ENCODE measurements at places on chromosomes 3 and 15.

- DNase-seq, result peak; percentile 63
These were observed 497 bp upstream of the RPLP1 start for GRCh38 chr15:69451951-69452691.

- no peak for DNase-seq
These were observed 28.2 kb downstream of the MEX3B start for GRCh38 chr15:82017656-82018055.

DNA sequence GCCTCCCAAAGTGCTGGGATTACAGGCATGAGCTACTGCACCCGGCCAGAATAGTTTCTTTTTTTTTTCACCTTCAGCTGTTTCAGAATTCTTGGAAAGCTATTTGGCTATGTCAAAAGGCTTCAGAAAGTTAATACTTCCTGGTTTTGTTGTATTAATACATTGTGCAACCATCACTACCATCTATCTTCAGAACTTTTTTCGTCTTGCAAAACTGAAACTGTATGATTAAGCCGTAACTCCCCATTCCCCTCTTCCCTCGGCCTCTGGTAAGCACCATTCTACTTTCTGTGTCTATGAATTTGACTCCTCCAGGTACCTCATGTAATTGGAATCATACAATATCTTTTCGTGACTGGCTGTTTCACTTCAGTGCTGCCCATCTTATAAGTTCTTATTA, 5.2 kb upstream of the NOX5 start:
- DNase-seq, result no peak

DNA sequence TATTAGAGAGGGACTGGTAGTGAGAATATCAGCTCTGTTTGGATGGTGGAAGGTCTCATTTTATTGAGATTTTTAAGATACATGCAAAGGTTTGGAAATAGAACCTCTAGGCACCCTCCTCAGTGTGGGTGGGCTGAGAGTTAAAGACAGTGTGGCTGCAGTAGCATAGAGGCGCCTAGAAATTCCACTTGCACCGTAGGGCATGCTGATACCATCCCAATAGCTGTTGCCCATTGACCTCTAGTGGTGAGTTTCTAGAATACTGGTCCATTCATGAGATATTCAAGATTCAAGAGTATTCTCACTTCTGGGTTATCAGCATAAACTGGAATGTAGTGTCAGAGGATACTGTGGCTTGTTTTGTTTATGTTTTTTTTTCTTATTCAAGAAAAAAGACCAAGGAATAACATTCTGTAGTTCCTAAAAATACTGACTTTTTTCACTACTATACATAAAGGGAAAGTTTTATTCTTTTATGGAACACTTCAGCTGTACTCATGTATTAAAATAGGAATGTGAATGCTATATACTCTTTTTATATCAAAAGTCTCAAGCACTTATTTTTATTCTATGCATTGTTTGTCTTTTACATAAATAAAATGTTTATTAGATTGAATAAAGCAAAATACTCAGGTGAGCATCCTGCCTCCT, 87.2 kb downstream of the TGFBR2 start:
- no peak for DNase-seq

GRCh38 chr15:65906396-65906795, 37.1 kb downstream of the RAB11A start:
- no peak for DNase-seq

- DNase-seq, result no peak
These were observed 4.1 kb downstream of the FOXP1 start for GRCh38 chr3:71579326-71579934.

GRCh38 chr3:23365066-23365465, 161.9 kb downstream of the UBE2E2 start:
- no peak for DNase-seq

DNA sequence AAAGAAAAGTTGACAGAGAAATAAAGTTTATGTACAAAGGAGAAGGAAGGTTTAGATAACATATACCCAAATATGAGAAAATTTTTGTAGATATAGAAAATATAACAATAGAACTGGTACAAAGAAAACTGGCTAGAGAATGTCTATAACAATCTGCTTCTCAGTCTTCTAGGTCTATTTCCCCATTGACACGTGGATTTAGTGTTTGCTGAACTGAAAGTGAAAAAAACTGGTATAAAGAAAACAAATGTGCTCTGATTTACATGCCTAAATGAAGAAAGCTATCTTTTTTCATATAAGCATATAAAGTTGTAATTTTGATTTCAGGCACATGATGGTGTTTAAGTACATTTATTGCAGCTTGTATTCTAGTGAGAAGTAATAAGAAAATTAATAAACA, 9.8 kb downstream of the KCNMB2 start:
- DNase-seq, result no peak

- no peak for DNase-seq
These were observed 4.7 kb upstream of the P2RY1 start for GRCh38 chr3:152830245-152830644.

DNA sequence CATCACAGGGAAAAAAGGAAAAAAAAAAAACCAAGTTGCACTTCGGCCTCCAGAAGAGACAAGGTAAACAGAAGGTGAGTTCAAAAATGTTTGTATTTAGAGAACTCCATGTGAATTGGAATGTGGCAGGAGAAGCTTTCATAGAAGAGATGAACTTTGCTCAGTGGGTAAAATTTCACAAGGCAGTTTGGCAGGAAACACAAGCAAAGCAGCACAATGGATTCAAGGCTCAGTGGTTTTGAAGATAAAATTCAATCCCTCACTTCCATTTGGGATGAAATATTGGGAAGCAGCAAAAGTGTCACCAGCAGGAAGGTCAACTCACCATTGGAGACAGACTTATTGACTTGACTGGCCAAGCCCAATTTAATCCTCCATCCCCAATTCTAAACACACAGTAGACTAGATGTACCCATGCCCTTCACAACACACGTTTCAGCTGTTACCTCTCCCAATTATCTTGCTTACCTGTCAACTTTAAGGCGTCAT, 256.7 kb upstream of the ICE2 start:
- no peak for DNase-seq

- DNase-seq, result no peak
These were observed 201.1 kb upstream of the ADAMTS9 start for GRCh38 chr3:64888840-64889392.

DNA sequence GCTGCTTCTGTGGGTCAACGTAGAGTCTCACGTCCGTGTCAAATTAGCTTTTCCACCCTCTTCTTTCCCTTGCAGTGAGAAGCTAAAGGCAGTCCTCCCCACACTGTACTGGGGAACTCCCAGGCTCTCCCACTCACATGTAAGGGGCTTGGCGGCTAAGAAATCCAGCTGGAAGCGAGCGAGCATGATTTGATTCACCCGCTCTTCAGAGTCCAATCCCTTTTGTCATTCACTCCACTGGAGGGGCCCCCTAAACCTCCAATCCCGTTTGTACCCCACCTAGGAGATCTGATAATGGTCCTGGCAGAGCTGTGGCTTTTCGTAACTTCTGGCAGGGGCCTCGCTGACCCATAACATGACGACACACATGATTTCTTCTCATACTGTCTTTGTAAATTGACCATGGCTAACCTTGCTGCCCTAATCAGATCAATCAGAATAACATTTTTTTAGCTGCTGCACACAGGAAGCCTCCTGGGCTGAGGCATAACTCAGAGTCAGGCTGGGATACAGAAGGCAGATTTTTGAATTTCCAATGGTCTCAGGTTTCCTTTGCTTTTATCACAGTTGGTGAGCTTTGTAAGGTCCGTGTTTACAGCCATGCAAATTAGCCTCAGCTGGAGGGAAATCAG, 235.2 kb downstream of the GREM1 start:
- no peak for DNase-seq

- no peak for DNase-seq
These were observed 72.7 kb downstream of the IL1RAP start for GRCh38 chr3:190586631-190587011.

GRCh38 chr15:66110864-66111263, 142.7 kb downstream of the MEGF11 start:
- no peak for DNase-seq

DNA sequence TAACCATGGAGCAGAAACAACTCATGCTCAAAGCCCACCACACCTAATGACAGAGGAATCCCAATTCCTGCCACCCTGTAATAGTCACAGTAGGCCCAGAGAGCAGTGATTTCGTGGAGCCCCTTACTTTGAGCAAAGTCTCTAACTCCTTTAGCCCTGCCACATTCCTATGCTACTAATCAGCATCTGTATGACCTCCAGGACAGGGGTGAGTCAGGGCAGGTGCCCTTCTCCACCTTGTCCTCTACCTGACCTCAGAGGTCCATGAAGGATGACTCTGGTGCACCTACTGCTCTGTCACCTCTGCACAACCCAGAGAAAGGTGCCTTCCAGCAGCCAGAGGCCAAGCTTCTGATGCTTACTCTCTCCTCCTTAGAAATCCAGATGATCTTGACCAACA, 6.1 kb upstream of the SCG3 start:
- no peak for DNase-seq

- DNase-seq, result no peak
These were observed 87.8 kb downstream of the NECTIN3 start for GRCh38 chr3:111159391-111159790.

DNA sequence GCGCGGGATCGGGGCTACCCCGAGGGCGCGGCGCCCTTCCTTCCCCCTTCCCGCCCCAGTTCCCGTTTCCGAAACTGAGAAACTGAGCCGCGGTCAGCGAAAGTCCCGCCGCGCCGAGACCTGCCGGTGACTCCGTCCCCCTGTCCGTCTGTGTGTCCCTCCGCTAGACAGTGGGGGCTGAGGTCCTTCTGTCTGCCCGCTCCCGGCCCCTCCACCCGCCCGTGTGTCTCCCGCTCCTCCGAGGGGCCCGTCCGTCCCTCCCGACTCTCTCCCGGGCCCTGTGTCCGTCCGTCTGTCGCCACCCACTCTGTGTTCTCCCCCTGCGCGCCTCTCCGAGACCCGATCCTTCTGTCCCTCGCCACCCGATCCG, 426 bp downstream of the PRKCD start:
- peak; percentile 74 for DNase-seq

GRCh38 chr3:77053795-77054194, 13.9 kb downstream of the ROBO2 start:
- no peak for DNase-seq

DNA sequence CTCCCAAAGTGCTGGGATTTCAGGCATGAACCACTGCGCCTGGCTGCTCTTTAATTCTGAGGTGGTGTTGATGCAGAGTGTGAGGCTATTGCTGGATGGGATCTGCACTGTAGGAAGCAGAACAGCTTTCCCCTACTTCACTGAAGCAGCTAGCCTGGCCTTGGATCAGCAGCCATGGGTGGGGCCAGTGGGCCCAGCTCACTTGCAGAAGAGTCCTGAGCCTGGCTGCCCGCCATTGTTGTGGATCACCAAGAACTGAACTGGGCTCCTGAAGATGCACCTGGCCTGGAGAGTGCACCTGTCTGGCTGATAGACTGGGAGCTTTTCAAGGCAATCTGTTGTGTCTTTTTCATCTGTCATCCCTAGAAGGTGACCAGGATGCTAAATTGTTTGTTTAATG, 11.9 kb downstream of the TLNRD1 start:
- no peak for DNase-seq

GRCh38 chr3:105686278-105686897, 182.4 kb downstream of the CBLB start:
- DNase-seq, result no peak

DNA sequence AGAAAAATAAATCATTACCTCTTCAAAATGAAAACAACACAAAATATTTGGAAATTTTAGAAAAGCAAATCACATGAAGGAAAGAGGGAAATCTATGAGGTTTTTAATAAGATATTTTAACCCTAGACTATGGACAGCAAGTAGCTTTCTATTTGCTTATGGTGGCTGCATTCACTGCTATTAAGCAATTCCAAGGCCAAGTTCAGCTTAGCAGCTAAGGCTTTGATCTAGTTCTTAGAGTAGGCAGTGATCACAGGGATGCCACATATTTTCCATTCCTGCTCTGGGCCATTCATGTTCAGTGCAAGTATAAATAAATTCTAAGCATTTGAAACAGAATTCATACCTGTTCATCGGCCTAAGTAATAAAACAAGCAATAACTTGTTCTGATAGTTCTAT, 235.3 kb downstream of the CDIN1 start:
- DNase-seq, result no peak

DNA sequence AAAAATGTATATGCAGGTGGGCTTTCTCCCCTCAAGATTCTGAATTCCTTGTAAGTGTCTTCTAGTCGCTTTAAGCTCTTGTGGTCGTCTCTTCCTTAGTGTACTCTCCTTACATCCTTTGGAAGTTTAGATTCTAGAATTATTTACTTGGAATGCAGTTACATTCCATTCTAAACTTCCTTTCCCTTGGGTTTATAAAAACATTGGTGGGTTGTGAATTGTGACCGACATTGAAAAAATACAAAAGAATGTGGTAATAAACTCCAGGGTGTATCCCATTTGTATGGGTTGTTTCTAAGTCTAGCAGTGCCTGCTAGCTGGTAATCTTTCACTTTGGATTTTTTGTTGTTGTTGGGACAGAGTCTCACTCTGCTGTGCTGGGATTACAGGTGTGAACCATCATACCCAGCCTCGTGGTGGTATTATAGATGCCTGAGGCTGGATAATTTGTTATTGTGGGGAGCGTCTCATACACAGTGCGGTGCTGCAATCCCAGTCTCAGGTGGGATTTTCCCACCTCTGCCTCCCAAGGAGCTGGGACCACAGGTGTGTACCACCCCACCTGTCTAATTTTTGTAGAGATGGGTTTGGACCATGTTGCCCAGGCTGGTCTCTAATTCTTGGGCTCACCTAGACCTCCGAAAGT, 9.1 kb downstream of the CHD2 start:
- DNase-seq, result no peak

- DNase-seq, result no peak
These were observed 25.2 kb downstream of the CD200 start for GRCh38 chr3:112357930-112358780.

GRCh38 chr15:83065431-83065830, 1.6 kb downstream of the BTBD1 start:
- DNase-seq, result no peak

DNA sequence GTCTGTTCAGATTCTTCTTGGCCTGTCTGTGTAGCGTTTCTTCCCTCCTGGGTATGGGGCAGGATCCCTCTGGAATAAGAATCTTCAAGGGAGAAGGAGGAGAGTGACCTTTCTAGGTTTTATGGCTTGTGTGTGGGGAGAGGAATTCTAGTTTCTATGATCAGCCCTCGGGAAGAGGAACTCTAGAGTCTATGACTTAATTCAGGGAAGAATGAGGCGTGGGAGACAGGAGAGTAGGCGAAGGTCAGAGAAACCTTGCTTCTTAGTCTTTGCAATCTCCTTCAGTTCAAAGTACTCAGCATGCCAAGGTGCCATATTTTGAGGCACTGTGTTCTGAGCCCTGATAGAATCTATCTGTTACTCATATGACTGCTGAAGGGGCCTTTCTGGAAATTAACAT, 99.2 kb upstream of the C3orf80 start:
- DNase-seq, result no peak

Measured in lower lobe of right lung (tissue), 2 donors.